ENCODE measurements at places on chromosomes 4 and X.
A peak's percentile ranks its signal among the peaks of the same experiment; 100 is the strongest.

DNA sequence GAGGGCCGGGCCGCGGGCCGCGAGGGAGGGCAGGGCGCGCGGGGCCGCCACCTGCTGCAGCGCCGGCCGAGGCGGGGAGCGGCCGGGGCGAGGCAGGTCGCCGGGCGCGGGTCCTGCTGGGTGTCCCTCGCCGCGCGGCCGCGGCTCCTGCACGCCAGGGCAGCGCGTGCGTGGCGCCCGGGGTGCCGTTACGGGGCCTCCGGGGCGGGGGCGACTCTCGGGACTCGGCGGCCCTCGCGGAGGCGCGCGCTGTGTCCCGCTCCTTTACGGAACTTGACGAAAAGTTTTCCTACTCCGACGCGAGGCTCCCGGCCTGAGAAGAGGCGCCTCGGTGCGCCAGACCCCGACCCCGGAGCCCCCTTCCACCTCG is 329 bp downstream of the TBC1D14 start:
- DNase-seq = no peak

DNA sequence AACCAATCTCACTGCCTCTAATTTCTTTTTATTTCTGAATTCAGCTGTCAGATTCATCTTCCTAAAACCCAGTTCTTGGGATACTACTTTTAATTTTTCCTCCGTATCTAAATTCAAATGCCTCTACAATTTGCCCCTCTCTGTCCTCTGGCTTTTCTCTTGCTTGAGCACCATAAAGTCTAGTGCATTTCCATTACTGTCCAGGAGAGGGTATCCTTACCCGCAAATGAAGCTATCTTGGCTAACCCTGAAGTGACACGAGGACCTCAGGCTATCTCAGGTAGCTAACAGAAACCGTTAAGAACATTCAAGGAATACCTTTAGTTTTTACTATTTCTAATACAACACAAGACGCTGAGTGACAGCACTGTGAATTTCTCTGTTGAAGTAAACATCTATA is 49.4 kb upstream of the PRR32 start:
- DNase-seq = peak; percentile 44

DNA sequence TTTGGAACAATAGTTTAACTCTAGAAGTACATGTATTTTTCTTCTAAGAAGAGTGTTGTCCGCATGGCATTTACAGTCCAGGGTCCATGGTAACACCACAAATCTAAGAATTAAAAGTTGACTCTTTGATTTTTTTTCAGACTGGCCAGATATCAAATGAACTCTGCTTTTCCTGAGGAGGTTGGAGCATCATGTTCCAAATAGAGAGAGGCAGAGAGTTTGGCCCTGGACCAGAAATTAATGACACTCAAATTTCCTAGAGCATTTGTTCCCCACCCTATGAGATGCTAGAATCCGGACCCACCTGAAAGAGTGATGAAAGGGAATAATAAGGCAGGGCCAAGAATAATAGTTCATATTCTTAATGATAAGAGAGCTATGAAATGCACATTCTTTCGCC is 47.0 kb upstream of the NAP1L5 start:
- no peak for DNase-seq

DNA sequence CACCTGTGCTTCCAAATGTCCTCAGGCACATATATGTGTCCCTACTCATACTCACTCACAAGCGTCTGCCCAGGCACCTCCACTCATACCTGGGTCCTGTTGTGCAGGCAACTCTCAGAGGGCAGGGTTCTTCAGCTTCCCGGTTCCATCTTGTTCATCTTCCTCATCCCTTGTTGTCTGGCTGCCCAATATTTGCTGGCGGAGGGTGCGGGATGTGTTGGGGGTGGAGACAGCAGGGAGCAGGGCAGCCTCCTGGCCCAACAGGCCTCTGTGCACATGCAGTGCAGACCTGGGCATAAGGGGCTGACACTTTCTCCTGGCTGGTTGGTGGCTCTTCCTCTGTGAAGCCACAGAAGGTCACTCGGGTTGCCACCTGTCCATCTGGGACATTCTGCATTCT is 32.1 kb downstream of the NBDY start:
- DNase-seq = no peak

DNA sequence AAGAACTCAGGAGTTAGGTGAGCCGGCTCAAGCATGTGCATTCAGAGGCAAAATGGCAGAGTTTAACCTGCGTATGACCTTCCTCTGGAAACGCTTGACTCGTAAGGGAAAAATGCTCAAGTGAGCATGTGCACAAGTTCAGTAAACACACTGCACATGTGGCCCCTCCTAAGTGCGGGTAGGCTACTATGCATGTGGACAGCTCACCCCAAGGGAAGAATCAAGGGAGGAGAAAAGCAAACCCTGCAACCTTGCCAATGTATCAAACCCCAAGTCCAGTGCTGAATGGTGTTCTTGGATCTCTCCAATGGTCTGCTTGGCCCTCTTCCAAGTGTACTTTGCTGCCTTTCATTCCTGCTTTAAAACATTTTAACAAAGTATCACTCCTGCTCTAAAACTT is 407.1 kb downstream of the ADAM29 start:
- DNase-seq = no peak

- DNase-seq = peak; percentile 24
Observed at GRCh38 chrX:74923942-74924448, 1.3 kb downstream of the NEXMIF start.

- no peak for DNase-seq
Observed at GRCh38 chr4:71148545-71148944, 155.1 kb downstream of the DCK start.

DNA sequence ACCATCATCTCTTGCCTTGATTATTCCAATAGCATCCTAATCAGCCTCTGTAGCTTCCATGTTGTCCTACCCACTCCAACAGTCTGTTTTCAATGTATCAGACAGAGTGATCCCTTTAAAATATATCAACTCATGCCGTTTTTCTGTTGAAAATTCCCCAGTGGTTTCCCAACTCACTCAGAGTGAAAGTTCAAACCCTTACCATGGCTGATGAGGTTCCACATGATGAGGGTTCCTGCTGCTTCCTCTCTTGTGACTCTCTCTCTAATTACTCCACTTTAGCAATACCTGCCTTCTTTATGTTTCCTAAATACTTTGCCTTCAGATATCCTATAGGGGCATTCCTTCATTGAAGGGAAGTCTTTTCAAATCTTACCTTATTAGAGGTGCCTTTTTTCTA is 334.7 kb downstream of the PPP1R2C start:
- no peak for DNase-seq

DNA sequence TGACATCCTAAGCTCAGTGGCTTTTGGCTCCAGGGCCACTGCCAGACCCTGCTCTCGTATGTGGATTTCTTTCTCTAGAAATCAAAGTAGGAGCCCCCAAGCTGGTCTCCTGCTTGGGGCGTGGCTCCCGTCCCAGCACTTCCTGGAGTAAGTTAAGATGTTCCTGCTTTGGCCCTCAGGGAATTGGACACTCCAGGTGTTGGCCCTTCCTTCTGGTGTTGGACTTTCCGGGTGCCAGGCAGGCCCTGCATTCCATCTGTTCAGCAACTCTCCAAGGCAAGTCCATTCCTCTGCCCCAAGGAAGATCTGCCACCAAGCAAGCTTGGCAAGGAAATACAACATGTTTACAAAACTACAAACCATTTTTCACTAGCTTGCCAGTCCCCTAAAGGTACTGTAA is 22.1 kb upstream of the GPC4 start:
- DNase-seq = no peak

DNA sequence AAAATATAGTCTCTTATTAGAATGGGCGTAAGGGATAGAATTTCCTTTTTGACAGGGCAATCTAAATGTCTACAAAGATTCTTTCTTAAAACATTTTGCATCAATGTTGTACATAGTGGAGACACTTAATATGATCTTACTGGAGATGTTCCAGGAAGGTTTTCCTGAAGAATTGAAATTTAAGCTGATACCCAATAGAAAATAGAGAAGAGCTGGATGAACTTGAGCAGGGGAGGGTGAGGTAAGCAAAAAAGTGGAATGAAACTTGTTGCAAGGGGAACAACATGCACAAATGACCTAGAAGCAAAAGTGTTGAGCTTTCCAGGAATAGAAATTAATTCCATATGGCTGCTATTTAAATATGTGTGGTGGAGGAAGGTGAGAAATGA is 19.7 kb downstream of the SLAIN2 start:
- no peak for DNase-seq

DNA sequence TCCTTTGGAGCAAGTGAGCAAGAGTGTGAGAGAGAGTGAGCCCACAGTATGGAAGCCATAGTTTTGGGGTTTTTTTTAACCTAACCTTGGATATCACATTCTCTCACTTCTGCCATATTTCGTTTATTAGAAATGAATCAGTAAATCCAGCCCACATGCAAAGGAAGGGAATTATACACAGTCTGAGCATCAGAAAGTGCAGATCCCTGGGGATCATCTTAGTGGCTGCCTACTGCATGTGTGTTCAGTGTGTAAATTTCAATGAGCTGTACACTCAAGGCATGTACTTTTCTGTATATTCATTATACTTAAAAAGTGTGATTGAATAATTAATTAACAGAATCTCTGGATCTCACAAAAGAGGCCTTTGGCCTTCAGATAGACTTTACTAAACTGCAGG is 133.8 kb upstream of the PRPS2 start:
- DNase-seq = no peak

GRCh38 chr4:174805746-174806145 is 23.3 kb downstream of the GLRA3 start:
- DNase-seq = no peak

GRCh38 chr4:32061916-32062315 is 1341.7 kb downstream of the PCDH7 start:
- DNase-seq = no peak

- DNase-seq = no peak
Observed at GRCh38 chr4:102218656-102219055, 126.6 kb downstream of the SLC39A8 start.

- no peak for DNase-seq
Observed at GRCh38 chrX:93264261-93265002, 408.9 kb downstream of the NAP1L3 start.

DNA sequence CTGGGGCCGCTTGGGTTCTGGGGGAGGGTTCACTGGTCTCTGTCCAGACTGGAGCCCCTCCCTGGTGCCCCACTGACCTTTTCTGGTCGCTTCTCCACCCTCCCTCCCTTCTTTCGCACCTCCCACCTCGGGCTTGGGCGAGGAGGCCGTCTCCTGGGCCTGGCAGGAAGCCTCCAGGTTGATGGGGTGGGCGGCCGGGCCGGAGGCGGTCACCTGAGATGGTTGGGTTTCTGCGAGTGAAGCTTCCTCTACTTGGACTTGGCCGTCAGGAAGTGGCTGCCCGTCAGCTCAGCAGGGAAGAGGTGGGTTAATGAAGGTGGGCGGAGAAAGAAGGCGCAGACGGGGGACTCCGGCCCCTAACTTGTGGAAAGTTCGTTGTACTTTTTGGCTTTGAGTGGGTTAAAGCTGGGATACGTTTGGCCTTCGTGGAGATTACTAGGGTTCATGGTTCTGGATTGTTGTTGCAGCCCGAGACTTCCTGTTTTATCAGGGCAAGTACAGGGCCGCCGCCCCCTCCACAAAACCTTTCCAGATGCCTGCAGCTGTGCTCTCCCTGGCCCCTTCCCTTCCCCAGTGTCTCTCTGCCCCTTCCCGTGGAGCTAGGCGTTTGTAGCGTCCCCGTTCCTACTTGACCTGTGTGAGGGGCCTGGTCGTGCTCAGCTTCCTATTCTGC is 1.2 kb downstream of the AKAP17A start:
- no peak for DNase-seq

Measured in NCI-H1694 (cell line).